ENCODE measurements at places on chromosomes 4 and X. TPM values are rescaled to one million over a fixed set of nuclear protein-coding genes. Genes with fewer than 3 reads are reported as not detected.

Gene RASGEF1B
- 8.3 TPM for total RNA-seq

Gene FGFBP1
- total RNA-seq = 21.7 TPM

Gene HSFX4
- not detected for total RNA-seq

DNA sequence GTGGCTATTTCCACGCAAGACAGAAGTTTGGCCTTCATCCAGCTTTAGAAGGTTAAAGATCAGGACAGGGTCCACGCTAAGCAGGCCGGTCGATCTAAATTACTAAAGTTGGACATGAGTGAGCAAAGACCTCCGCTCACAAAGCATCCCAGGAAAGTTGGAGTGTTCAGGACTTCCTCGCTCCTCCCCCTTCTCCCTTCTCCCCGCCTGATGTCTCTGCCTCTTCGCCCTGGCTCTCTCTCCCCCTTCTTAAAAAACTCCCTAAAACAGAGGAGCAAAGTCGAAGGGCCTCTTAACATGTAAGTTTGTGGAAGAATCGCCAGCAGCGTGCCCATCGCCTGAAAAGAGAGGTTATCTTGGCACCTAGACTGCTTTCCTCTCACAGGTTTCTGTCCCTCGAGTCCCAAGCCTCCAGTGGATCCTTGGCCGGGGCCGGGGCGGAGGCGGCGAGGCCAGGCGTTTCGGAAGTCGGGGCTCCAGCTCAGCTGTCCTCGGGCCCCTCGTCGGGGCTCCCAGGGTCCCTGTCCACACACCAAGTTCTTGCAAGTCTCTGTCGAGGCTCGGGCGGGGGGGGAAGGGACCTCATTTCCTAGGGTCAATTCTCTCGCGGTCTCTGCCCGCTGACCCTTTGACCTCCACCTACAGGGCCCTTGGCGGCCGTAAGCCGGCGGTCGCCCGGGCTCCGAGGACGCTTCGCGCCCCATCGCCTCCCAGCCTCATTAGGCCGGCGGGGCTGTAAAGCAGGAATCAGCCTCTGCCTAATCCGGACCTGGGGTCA, 7.6 kb downstream of the ZIC3 start:
- H3K36me3 ChIP-seq = peaks cover 9% of the 10 kb centered on the region
- peak overlapping the region; percentile 65 for H3K4me3 ChIP-seq
- H3K27me3 ChIP-seq = peaks cover 87% of the 10 kb centered on the region
- H3K4me1 ChIP-seq = no peaks in the 10 kb centered on the region
- H3K27ac ChIP-seq = no peak overlapping the region

DNA sequence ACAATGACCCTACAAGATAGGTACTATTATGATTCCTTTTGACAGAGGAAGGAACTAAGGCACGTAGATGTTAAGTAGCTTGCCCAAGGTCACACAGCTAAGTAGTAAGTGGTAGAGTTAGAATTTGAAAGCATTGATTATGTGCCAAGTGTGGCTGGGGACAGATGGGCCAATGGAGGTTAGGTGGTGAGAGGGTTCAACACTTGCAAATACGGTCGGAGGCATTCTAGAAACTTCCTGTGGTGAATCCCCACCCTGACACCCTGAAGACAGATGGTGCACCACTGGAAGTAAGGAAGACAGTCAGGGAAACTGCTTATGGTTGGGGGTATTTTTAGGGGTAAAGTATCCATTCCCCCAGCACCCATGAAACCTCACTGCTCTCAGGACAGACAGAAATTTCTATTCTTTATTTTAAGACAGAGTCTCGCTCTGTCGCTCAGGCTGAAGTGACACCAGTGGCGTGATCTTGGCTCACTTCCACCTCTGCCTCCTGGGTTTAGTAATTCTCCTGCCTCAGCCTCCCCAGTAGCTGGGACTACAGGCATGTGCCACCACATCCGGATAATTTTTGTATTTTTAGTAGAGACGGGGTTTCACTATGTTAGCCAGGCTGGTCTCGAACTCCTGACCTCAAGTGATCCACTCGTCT, 142.5 kb downstream of the RASL11B start:
- H3K27me3 ChIP-seq = no peaks in the 10 kb centered on the region
- H3K4me3 ChIP-seq = no peak overlapping the region
- no peak for DNase-seq
- peaks cover 20% of the 10 kb centered on the region for H3K4me1 ChIP-seq

- no peaks in the 10 kb centered on the region for H3K36me3 ChIP-seq
- DNase-seq = no peak
- no peaks in the 10 kb centered on the region for H3K27me3 ChIP-seq
- H3K27ac ChIP-seq = no peak overlapping the region
These were observed 1995.9 kb downstream of the C4orf33 start for GRCh38 chr4:131091896-131092295.

DNA sequence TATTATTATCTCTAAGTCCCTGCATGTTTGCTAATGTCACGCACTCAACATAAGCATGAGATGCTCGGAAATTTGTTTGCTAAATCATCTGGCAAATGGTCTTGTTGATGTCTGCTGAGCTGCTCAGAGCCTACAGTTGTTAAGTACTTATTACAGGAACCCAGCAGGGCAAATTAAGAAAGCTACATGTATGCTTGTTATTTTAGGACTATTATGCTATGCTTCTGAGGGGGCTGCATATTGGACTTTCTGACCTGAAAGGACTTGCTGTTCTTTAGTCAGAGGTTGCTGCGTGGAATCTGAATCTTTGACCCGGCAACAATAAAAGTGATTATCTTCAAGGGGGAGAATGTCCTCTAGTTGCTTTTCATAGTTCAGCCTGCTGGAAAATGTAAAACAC, 36.3 kb upstream of the TENM3 start:
- no peak for DNase-seq
- peaks cover 11% of the 10 kb centered on the region for H3K36me3 ChIP-seq
- H3K27ac ChIP-seq = no peak overlapping the region
- H3K4me3 ChIP-seq = no peak overlapping the region
- peaks cover 31% of the 10 kb centered on the region for H3K4me1 ChIP-seq
- peaks cover 3% of the 10 kb centered on the region for H3K27me3 ChIP-seq

All from type B pancreatic cell (in vitro differentiated cells).